ENCODE measurements at places on chromosomes 3 and 15.

DNA sequence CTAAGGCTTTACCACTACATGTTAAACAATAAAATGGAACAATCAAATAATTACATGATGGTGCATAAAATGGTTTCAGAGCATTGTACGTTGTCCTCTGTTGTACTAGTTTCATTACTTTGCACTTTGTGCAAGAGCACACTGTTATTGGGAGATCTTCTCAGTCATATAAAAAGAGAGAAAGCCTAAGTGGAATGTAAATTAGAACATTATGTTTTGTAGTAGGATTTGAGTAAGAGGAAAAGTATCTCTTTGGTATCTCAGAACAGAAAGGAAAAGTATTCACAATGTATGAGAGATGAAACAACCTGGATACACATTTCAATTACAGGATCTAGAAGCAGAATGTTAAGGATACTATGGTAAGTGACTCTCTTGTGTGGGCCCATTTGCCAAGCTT is 26.9 kb upstream of the PLSCR2 start:
- no peak for DNase-seq
- no peak overlapping the region for H3K4me3 ChIP-seq
- H3K27me3 ChIP-seq = no peaks in the 10 kb centered on the region
- H3K27ac ChIP-seq = no peak overlapping the region
- H3K36me3 ChIP-seq = no peaks in the 10 kb centered on the region
- H3K4me1 ChIP-seq = no peaks in the 10 kb centered on the region

DNA sequence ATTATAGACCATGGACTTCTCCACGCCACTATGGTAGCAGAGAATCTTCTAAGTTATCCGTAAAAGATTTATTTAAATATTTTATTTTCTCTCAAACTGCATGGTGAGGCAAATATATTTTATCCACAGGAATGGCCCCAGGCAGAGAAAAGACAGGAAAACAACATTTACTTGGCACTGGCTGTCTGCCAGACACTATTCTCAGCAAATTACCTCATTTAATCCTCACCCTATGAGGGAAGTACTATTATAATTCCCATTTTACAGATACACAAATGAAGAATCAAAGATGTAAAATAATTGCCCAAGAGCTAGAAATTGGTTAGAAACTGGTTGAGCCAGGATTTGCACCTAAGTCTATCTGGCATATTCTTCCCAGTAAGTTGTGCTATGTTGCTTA is 361.4 kb upstream of the IL12A start:
- H3K27ac ChIP-seq = no peak overlapping the region
- no peaks in the 10 kb centered on the region for H3K4me1 ChIP-seq
- DNase-seq = no peak
- H3K27me3 ChIP-seq = no peaks in the 10 kb centered on the region
- no peaks in the 10 kb centered on the region for H3K36me3 ChIP-seq

DNA sequence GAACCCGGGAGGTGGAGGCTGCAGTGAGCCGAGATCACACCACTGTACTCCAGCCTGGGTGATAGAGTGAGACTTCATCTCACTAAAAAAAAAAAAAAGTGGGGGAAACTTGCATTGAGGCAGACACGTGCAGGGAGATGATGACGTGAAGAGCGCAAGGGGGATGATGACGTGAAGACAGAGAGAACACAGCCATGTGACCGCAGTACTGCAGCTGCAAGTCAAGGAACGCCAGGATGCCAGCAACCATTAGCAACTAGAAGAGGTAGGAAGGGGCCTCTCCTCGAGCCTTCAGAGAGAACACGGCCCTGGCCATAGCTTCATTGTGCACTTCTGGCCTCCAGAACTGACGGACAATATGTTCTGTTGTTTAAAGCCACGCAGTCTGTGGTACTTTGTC is 28.3 kb downstream of the RFT1 start:
- DNase-seq = no peak
- H3K27ac ChIP-seq = no peak overlapping the region
- no peaks in the 10 kb centered on the region for H3K4me1 ChIP-seq
- H3K4me3 ChIP-seq = no peak overlapping the region
- no peaks in the 10 kb centered on the region for H3K36me3 ChIP-seq

DNA sequence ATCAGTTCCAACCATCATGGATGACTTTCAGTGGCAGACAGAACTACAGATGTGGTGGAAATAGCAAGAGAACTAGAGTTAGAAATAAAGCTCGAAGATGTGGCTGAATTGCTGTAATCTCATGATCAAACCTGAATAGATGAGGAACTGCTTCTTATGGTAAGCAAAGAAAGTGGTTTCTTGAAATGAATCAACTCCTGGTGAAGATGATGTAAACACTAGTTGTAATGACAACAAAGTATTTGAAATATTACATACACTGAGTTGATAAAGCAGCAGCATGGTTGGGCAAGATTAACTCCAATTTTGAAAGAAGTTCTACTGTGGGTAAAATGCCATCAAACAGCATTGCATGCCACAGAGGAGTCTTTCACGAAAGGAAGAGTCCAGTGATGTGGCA is 131.7 kb upstream of the FAM3D start:
- no peak overlapping the region for H3K27ac ChIP-seq
- H3K27me3 ChIP-seq = no peaks in the 10 kb centered on the region
- H3K4me3 ChIP-seq = no peak overlapping the region
- no peaks in the 10 kb centered on the region for H3K36me3 ChIP-seq
- no peaks in the 10 kb centered on the region for H3K4me1 ChIP-seq

DNA sequence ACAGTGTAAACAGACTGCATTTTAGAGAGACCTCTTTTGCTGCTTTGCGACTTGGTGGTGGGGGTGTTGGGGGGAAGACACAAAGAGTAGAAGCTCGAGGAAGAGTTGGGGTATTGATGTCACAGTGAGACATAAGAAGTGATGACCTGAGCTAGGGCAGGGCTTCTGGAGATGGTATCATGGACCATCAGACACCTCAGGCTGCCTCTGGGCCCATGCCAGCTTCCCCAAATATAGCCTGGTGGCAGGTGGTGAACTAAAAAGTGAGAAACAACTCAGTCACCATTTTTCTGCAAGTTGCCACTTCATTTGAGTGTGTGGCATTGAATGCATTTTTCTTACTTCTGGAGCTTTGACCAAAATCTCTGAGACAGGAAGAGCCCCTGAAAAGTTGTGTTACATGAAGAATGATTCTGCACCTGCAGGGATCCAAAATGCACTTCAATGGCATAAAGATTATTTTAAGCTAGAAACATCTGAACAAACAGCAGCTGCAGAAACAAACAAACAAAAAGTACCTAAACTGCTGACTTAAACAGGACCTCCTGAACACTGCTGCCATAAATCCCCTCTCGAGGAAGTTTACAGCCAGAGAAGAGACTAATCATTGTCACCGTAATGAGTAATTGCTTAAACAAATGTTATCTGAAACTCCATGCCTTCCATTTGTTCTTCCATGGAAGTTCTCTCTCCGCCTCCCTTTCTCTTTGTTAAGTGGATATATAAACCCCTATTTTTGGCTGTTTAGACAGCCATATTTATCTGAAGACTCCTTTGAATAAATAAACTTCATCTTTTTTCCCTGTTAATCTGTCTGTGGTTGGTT is 15.2 kb upstream of the XIRP1 start:
- DNase-seq = no peak
- no peak overlapping the region for H3K4me3 ChIP-seq
- H3K27me3 ChIP-seq = no peaks in the 10 kb centered on the region
- H3K36me3 ChIP-seq = no peaks in the 10 kb centered on the region

- no peak for DNase-seq
- no peak overlapping the region for H3K4me3 ChIP-seq
- H3K4me1 ChIP-seq = no peaks in the 10 kb centered on the region
- no peak overlapping the region for H3K27ac ChIP-seq
These were observed 192.7 kb upstream of the CTDSPL start for GRCh38 chr3:37668818-37669610.

DNA sequence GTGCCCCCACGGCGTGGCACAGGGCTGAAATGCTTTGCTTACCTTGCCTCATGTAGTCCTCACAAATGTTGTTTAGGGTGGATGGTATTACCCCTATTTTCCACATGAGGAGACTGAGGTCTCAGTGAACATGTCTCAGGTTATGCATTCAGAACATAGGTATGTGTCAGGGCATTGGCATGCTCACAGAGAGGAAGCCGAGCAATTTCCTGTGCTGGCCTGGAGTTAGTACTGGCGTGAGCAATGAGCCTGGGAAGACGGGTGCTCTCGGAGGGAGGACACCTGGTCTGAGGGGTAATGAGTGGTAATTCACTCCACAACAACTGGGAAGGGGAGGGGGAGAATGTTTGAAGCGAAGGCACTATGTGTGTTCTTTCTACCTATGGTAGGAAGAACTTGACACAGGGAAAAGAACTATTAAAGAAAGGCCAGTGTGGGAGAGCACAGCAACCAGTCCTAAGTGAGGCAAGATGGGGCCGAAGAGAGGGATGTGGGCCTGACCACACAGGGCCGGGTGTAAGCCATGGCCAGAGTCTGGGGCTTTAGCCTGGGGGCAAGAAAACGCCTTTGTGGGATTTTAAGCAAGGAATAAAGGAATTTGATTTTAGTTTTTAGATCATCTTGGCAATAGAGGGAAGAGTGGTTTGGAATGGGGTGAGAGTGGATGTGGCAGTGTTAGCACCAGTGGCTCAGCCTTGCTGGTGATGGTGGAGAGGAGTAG is 4.9 kb upstream of the FAM131A start:
- H3K36me3 ChIP-seq = peaks cover 77% of the 10 kb centered on the region
- no peak for DNase-seq
- H3K27ac ChIP-seq = peak overlapping the region; percentile 52
- H3K4me3 ChIP-seq = no peak overlapping the region
- peaks cover 8% of the 10 kb centered on the region for H3K4me1 ChIP-seq
- no peaks in the 10 kb centered on the region for H3K27me3 ChIP-seq

DNA sequence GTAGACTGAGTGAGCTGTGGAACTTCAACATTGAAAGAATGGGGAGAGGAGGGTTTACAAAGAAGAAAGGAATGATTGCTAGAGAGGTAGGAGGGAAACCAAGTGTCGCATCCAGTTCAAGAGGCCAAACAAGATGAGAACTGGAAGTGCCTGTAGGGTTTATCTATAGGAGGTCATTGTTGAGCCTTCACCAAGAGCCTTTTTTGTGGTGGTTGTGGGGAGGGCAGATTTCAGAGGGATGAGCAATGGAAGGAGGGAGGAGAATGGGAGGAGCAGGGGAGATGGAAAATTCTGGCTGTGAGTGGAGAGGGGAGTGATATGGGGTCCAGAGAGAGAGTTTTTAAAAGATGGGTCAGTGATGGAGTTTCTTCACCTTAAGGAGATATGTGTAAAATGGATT is 8.5 kb downstream of the PDIA5 start:
- peaks cover 8% of the 10 kb centered on the region for H3K4me1 ChIP-seq
- no peak for DNase-seq
- H3K4me3 ChIP-seq = no peak overlapping the region

DNA sequence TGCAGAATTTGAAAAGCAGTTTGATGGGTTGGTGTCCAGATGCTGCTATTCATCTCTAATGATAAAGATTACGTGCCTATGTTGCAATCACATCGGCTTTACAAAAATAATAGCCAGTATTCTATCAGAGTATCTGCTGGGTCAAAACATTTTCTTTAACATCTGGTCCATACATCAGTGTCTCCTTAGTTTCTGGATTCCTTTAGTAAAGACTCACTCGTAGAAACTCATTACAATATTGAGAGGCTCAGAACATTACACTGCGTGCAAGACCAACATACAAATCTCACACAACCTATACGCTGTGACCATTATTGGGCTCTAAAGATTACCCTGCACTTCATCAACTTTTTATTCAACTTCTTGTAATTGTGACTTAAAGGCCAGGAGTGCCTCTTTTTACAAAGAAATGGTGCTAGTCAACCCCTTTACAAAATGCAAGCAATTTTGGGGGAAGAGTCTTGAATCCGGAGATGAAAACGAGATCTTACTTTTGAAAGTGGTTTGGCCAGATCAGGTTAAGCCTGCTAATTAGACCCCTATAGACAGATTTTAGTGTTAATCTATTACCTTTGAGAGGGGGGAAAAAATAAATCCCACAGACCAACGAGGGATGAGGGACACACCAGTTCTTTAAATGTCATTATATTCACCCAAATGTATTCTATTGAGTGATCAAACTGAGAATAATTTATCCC is 2.9 kb downstream of the TRA2B start:
- peaks cover 57% of the 10 kb centered on the region for H3K4me1 ChIP-seq
- H3K27me3 ChIP-seq = no peaks in the 10 kb centered on the region

GRCh38 chr15:67943475-67943874 is 103.6 kb upstream of the RNU6-1 start:
- H3K4me1 ChIP-seq = no peaks in the 10 kb centered on the region
- H3K4me3 ChIP-seq = no peak overlapping the region
- peak overlapping the region; percentile 77 for H3K27ac ChIP-seq
- DNase-seq = no peak

DNA sequence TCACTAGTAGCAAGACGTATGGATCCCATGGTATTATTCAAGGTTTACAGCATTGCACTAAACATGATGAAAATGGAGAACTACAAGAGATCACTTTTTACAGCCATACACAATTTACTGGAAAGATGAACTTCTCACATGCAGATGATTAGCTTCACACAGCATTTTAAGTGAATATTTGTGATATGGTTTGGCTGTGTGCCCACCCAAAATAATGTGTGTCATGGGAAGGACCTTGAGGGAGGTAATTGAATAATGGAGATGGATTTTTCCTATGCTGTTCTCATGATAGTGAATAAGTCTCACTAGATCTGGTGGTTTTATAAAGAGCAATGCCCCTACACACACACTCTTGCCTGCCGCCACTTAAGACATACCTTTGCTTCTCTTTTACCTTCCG is 662.0 kb upstream of the CCDC54 start:
- DNase-seq = no peak
- H3K4me1 ChIP-seq = no peaks in the 10 kb centered on the region
- no peak overlapping the region for H3K27ac ChIP-seq
- H3K4me3 ChIP-seq = no peak overlapping the region
- no peaks in the 10 kb centered on the region for H3K36me3 ChIP-seq
- H3K27me3 ChIP-seq = no peaks in the 10 kb centered on the region

- H3K27ac ChIP-seq = peak overlapping the region; percentile 86
- H3K36me3 ChIP-seq = peaks cover 7% of the 10 kb centered on the region
- DNase-seq = peak; percentile 96
- peaks cover 51% of the 10 kb centered on the region for H3K4me1 ChIP-seq
These were observed 20.3 kb downstream of the PPCDC start for GRCh38 chr15:75043509-75044257.

DNA sequence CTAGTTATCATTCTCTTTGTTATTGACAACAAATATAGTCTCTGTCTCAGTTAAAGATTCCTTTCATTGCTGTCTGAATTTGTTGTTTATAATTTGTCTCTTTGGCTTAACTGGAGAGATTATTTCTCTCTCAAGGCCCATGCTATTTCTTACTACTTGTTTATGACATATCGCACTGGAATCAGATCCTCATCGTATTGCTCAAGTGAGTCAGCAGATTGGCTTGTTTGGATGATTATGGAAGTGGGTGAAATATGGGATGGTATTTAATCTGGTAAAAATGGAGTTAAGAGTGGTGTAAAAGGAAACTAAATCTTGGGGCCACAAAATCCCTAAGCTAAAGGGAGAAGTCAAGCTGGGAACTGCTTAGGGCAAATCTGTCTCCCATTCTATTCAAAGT is 613.1 kb downstream of the SI start:
- H3K4me1 ChIP-seq = no peaks in the 10 kb centered on the region
- no peaks in the 10 kb centered on the region for H3K27me3 ChIP-seq
- no peak overlapping the region for H3K4me3 ChIP-seq
- no peak overlapping the region for H3K27ac ChIP-seq
- DNase-seq = no peak
